ENCODE measurements at places on chromosomes 4 and X.

DNA sequence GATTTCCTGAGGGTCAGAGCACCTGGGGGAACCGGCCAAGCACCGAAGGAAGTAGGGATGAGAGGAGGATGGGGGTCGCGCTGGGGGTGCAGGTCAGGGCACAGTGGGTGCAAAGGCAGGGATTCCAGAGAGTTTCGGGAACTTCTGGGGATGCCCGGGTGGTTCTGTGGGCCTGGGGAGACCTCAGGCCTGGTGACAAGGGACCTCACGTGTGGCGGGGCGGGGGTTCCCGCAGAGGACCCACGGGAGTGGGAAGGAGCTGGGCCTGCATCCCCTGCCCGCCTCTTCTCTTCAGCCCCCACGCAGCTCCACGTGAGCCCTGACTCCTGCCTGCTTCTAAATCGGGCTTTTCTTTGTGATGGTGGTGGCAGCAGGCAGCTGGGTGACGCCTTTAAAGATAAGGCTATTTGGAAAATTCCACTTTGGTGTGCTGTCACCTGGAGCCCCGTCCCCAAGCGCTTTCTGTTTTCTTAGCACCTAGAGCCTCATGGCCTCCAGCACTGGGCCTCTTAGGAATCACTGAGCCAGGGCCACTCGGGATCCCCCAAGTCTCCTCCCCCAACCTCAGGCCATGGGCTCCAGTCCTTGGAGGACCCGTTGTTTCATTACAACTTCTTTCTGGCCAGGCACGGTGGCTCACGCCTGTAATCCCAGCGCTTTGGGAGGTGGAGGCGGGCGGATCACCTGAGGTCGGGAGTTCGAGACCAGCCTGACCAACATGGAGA, 7.1 kb upstream of the TBC1D14 start:
- DNase-seq, result no peak

- no peak for DNase-seq
Observed at GRCh38 chrX:140918398-140919038, 83.9 kb upstream of the SPANXB1 start.

GRCh38 chr4:123484291-123484926, 87.8 kb downstream of the SPRY1 start:
- no peak for DNase-seq

- DNase-seq, result no peak
Observed at GRCh38 chrX:47814851-47815250, 21.9 kb upstream of the ZNF81 start.

- DNase-seq, result no peak
Observed at GRCh38 chr4:152524427-152524826, 11.5 kb downstream of the FBXW7 start.

DNA sequence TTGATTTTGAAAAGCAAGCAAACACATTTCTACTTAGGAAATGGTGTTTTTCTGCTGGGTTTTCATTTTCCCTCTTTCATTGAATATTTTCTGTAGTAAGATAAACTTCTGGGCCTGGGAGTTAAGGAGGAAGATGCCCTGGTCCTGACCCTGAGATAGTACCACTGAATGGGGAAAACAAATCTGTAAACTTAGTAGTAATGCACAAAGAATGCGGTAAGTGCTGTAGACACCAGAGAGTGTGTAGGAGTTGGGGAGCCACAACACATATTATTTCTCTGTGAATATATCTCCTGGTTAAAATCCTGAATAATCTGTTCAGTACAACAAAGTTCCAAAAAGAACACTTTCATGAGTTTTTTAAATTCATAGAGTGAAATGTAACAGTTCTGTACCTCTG, 178.3 kb downstream of the MAPK10 start:
- DNase-seq, result no peak

DNA sequence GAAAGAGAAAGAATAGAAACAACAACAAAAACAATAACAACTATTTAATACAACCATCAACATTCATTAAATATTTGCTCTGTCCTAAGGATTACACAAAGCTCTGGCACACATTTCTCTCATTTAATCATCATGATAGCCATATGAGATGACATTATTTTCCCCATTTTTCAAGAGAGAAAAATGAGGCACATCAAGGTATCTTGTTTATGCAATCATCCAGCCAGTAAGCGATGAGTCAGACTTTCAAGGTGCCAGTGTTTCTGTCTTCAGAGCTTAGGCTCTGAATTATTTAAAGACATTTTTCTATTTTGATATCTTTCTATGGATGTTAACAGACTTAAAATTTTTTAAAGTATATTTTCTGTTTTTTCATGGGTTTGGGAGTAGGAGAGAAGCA, 541.8 kb upstream of the SMIM31 start:
- DNase-seq, result no peak

DNA sequence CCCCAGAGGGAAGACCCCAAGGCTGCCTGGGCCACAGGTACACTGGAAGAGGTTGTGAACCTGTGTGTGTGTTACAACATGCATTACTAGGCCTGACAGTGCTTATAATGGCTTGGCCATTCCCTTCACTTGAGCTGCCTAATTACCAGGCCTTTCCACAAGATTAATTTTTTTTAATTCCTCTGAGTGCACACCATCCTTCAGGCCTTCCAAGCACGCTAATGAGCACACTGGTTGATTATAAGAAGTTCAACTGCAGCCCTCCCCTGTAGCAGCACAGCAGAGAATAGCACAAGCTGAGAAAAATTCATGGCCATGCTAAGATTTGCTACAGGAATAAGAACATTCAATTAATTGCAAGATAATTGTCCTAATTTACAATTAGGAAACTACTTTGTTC, 2.2 kb upstream of the SUPT20HL2 start:
- DNase-seq, result no peak

DNA sequence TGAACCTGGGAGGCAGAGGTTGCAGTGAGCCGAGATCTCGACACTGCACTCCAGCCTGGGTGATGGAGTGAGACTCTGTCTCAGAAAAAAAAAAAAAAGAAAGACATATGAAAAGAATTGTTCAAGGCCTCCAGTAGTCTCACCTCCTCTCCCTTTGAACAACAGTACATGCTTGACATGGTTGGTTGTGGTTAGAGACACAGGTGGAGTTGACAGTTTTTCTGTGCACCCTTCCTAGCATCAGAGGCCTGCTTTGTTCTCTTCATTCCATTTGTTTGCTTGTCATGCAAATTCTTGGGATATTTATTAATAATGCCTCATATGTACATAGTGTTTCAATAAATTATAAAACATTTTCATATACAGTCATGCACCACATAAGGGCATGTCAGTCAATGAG, 18.3 kb upstream of the PDCL2 start:
- DNase-seq, result no peak

GRCh38 chr4:6942238-6942800, 32.7 kb downstream of the TBC1D14 start:
- peak; percentile 21 for DNase-seq

- no peak for DNase-seq
Observed at GRCh38 chr4:40255393-40256281, 58.8 kb downstream of the RHOH start.

DNA sequence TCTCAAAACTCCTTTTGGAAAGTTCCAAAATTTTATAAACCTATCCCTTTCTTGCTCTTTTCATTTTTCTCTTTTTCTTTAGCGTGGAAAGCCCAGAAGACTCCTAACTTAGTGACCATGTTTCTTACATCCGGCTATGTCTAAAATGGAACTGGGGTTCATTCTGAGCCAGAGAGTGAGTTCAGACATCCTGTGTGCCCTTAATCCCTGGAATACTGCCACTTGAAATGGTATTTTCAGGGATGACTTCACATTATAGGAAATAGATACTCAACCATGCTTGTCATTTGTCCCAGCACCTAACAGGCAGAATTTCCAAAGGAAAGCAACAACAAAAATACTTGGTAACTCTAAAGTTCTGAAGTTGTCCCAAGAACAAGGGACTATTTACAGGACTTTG, 379.6 kb downstream of the ARHGAP24 start:
- DNase-seq, result no peak

DNA sequence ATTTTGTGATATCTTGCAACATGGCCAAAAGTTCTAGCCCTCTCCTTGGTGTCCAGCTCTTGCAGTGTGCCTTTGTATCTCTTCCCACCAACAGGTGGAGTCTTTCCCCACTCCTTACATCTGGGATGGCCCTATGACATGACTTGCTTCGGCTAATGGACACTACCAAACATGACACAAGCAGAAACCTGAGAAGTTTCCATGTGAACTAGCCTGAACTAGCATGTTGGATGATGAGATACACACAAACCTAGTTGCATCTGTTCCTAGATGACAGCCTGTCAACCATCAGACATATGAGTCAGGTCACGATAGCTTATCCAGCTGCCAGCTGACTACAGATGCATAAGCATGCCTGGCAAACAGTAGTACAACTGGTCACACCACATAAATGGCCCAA, 207.5 kb upstream of the FTHL17 start:
- DNase-seq, result no peak

DNA sequence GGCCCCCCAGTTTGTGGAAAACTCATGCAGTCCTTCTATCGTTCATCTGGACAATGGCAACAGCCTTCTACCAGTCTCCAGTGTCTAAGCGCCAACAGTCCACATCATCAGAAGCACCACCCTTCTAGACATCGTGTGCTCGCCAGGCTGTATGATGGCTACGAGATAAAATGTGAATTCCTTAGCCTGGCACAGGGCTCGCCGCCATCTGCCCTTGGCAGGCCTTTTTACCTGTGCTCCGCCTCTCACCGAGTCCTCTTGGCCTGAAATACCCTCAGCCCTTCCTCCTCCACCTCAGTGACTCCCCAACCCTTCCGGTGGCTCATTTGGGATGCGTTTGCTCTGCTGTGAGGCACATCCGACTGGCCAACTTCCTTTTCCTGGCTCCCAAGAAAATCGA, 15.9 kb upstream of the STS start:
- no peak for DNase-seq

DNA sequence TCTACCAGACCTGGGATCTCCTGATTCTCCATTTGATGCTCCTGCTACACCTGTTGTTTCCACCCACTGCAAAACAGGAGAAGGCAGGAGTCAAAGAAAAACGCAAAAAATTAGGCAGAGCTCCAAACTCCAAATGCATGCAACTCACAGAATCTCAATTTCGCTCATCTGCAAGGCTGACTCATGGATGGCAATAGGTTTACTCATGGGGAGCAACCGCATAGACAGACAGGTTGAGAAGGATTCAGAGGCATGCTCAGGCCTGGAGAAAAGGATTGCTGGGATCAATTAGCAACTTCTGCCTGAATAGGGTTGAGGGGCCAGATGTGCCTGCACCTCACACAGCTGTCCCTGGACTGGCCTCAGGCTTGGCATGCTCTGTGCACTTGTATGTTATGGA, 231.0 kb downstream of the LDB2 start:
- DNase-seq, result no peak

DNA sequence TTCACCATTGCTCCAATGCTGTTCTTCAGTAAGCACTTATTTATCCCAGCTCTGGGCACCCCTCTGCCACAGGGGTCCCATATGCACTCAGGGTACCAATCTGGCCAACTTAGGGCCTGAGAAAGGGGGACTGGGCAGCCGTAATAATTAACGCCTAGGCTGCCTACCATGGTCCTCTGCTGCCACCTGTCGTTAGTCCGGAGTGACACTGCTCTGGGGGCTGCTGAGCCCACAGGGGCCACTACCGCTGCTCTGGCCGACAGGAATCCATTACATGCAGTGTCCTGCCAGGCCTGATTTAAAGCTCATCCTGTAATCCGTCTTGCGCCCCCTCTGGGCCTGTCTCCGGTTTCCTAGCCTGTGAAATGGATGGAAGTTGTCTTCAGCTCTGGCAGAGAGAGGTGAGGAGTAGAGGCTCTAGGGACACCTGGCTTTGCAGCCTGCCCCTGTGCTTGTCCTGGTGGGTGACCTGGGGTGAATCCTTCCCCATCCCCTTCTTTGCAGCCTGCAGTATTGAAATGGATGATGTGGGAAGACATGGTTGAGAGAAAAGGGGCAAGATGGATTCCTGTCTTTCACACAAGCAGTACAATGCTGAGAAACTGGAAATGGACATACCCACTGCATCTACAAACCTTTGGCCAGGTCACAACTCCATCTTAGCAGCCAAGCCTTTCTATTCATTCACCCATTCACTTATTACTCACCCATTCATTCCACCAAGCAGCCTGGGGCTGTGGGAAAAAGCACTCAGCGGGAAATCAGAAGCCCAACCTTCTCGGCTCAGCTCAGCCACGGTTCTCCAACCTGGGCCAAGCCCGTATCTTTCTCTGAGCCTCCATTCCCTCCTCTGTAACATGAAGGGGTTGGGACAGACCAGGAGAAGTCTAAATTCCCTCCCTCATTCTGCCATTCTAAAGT, 116.3 kb upstream of the NALF2 start:
- peak; percentile 26 for DNase-seq

DNA sequence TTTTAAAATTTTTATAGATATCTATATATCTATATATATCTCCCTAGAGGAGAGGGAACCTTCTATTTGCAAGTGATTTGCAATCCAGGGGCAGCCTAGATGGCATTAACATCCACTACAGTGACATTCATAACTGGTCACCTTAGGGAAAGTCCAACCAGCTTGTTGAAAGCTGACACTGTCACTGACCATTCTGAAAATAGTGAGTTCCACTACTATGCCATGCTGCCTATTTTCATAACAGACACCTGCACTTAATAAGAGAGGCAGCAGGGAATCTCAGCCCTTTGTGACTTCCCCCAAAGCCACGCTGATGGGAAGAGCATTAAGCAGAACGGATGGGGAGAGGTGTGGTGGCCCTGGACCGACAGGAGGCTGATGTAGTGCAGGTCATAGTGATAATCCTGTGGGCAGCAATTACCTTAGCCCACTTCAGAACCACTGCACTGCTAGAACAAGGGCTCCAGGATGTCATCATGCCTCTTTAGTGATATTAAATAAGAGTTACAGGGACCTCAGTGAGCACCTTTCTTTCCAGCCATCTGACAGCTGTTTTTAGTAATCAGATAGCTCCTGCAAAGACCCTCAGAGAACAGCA, 51.3 kb downstream of the GPRIN3 start:
- no peak for DNase-seq

DNA sequence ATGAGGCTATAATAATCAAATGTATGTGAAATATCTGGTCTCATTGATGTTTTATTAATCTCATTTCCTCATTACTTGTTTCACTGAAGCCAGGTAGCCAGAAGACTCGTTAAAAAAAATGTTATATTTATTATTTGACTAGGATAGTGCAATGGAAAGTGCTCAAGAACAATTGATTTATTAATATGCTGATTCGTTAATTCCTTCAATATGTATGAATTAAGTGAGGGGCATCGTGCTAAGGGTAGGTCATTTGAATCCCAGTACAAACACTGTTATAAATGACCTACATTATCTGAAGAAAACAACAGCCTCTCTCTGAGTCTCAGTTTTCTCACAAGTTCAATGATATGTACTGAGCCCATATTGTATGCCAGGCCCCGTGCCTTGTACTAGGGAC, 214.2 kb upstream of the GPRIN3 start:
- no peak for DNase-seq

DNA sequence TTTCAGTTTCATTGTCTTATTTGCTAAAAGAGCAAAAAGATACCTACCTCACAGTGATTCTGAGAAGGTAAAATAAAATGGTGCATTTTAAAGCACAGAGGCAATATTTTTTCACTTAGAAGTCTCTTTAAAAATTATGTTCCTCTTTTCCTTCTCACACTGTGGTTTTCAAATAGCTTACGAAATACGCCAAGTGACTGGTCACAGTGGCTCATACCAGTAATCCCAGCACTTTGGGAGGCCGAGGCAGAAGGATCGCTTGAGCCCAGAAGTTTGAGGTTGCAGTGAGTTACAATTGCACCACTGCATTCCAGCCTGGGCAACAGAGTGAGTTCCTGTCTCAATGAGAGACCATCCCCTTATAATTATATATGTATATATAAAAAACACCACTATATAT, 372.6 kb downstream of the FBXO8 start:
- DNase-seq, result no peak

GRCh38 chrX:1537031-1537715, at the start of gene P2RY8:
P2RY8 (minus strand) TSS chrX:1537185; CDS start chrX:1466558, 70,627 bp downstream.
- DNase-seq, result peak; percentile 74

Measured in activated CD4-positive, alpha-beta T cell treated with anti-CD3 and anti-CD28 coated beads, Interleukin-2, amount 50 U/mL, for 1 hour (primary cell).